ENCODE measurements at places on chromosomes 12 and 14.
A peak's percentile ranks its signal among the peaks of the same experiment; 100 is the strongest.

GRCh38 chr14:65709576-65709975 is 297.0 kb downstream of the FUT8 start:
- DNase-seq = no peak

DNA sequence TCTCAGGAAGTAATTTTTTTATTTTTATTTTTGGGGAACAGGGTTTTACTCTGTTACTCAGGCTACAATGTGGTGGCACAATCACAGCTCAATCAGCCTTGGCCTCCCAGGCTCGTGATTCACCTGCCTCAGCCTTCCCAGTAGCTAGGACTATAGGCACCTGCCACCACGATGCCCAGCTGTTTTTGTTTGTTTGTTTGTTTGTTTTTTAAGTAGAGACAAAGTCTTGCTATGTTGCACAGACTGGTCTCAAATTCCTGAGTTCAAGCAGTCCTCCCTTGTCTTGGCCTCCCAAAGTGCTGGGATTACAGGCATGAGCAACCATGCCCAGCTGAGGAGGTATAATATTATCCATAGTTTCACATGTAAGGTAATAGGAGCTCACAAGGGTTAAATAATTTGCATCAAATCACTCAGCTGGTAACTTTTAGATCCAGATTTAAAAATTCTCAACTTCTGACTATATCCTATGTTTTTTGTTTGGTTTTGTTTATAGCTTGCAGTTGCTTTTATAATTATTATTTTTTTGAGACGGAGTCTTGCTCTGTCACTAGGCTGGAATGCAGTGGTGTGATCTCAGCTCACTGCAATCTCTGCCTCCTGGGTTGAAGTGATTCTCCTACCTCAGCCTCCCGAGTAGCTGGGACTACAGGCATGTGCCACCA is 629.3 kb downstream of the DIO2 start:
- DNase-seq = no peak

GRCh38 chr12:95613021-95613420 is 61.7 kb upstream of the USP44 start:
- no peak for DNase-seq

DNA sequence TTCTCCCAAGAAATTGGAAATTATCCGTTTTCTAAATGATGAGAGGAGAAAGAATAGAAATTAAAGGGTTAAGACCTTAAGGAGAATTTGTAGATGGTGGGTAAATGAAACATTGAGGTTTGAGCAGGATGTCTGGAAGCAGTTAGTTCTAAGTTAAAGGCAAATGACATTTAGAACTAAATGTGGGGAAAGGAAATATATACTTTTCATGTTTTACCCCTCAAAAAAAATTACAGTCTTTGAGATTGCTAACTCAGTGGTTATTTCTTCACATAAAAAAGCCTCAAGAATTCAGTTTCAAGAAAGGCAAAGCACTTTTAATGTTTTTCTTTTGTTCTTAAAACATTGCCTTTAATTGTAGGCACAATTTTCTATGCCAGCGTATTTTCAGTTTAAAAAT is 114.0 kb downstream of the PLEKHA5 start:
- DNase-seq = no peak

- DNase-seq = no peak
These were observed 8.2 kb downstream of the FBXO34 start for GRCh38 chr14:55279384-55279783.

- DNase-seq = no peak
These were observed 80.5 kb downstream of the TESC start for GRCh38 chr12:117018685-117019084.

- DNase-seq = no peak
These were observed 900 bp upstream of the DPF3 start for GRCh38 chr14:72894623-72895378.

- no peak for DNase-seq
These were observed 8.6 kb downstream of the CACNA1C start for GRCh38 chr12:2061402-2061801.

- DNase-seq = no peak
These were observed 22.0 kb downstream of the TTC9 start for GRCh38 chr14:70663707-70664179.

- DNase-seq = no peak
These were observed 56.7 kb downstream of the SRGAP1 start for GRCh38 chr12:63900922-63901793.

DNA sequence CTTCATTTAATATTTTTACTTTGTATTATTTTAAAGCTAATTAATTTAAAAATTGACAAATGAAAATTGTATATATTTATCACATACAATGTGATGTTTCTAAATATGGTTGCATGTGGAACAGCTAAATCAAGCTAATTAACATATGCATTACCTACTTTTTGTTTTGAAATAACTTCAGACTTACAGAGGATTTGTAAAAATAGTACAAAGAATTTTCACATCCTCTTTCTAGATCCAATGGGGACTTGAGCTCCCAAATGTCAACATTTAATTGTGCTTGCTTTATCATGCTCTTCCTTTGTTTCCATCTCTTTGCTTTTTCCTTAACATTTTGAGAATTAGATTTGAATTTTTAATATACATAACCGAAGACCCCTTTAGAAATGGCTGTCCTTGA is 6.6 kb downstream of the DCD start:
- peak; percentile 18 for DNase-seq

- no peak for DNase-seq
These were observed 15.2 kb downstream of the RBM23 start for GRCh38 chr14:22903742-22904087.

- DNase-seq = peak; percentile 50
These were observed 598 bp downstream of the UBE2N start for GRCh38 chr12:93441081-93441616.

DNA sequence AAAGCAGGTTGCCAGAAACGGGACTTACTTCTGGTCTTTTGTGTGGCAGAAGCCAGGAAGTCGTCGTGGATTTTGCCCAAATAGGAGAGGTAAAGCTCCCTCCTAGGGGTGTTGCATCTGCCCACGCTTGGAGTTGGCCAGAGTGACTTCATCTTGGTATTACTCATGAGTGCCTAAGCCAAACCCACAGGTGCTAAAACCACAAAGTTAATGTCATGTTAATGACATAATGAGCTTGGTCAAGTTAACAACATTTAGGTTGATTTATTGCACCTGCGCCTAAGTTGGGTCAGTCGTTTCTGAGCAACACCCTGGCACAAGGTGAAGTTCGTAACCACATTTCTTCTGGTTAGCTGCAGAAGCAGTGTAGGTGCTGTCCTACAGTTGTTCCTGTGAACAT is 225.2 kb downstream of the FUT8 start:
- DNase-seq = no peak

DNA sequence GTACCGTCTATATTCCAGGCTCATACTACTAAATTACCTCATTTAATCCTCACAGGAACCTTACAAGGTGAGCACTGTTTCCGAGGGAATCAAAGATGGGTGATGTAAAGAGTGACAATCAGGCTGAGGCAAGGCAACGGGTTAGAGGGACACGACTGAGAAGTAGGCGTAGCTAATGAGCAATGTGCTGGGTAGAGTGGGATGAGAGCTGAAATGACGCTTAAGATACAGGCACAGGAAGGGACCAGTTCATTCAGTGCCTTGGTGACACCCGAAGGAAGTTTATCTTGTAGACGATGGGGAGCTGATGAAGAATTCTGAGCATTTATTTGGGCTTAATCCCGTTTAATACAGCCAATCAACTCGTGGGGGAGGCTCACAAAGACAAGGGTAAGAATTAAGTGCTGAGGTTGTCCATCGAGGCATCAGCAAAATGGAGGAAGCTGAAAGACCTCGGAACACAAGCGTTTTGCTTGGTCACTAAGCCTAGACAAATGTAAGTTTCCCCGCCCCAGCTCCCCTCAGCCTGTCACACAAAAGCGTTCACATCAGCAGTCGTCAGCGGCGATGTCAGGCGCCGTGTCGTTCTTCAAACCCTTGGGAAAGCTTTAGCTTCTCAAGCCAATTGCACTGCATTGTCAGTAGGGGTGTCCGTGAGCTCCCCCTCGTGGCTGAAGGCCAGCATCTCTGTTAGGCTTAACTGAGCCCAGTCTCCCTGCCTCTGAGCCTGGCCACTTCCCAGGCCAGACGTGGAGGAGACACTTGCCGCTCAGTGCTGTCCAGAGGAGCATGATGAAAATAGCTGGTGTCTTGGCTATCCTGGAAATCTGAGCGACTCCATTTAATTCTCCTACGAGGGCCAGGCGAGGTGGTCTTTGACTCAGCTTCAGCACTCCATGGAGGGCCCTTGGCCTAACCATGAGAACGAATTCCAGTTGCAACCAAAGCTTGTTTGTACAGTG is 288.5 kb upstream of the G2E3 start:
- peak; percentile 74 for DNase-seq

DNA sequence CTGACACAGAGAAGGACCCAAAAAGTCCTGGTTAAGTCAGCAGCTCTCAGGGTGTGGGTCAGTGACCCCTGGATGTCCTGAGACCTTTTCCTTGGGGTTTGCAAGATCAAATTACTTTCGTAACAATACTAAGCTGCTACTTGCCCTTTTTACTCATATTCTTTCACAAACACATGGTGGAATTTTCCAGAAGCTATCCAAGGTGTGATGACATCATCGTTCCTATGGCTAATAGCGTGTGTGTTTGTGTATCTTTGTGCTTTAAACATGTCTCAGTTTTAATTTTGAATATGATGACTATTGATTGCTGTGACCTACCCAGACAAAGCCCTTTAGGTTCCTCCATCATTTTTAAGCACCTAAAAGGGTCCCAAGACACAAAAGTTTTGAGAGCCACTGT is 176.2 kb downstream of the PHETA1 start:
- DNase-seq = peak; percentile 29

DNA sequence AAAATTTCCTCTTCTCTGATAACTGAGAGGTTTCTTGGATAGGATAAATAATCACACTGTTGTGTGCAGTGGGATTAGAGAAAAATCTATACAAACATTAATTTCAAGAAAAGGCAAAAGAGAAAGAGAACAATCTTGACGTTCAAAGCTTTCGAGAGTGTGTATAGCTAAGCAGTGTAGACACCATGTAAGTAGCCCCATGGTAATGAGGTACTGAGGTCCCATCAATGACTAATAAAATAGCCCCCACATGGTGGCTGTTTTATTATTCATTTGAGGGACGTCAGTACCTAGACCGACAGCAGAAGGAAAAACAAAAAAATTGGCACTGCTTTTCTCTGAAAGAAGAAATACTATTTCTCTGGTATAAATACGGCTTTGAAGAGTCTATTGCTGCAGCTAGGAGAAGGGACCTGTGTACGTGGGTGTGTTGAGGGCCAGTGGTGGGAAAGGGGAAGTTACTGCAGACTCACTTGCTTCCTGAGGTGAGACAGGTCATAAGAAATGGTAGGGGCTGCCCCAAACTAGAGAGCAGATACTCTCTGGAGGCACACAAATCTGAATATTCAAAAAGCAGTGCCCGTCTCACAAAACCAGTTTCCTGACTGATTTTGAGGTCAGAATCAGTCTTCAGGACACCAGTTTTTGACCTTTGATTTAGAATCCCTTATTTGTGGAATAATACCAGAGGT is 339.8 kb downstream of the EMP1 start:
- no peak for DNase-seq

DNA sequence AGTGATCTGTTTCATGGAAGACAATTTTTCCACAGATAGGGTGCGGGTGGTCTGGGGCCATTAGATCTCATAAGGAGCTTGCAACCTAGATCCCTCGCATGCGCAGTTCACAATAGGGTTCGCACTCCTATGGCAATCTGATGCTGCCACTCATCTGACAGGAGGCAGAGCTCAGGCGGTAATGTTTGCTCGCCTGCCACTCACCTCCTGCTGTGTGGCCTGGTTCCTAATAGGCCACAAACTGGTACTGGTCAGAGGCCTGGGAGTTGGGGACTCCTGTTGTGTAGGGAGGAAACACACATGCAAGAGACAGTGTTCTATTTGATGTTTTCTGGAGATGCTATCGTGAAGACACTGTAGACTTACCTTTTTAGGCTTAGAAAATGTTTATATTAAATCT is 77.0 kb upstream of the FGD4 start:
- DNase-seq = no peak

DNA sequence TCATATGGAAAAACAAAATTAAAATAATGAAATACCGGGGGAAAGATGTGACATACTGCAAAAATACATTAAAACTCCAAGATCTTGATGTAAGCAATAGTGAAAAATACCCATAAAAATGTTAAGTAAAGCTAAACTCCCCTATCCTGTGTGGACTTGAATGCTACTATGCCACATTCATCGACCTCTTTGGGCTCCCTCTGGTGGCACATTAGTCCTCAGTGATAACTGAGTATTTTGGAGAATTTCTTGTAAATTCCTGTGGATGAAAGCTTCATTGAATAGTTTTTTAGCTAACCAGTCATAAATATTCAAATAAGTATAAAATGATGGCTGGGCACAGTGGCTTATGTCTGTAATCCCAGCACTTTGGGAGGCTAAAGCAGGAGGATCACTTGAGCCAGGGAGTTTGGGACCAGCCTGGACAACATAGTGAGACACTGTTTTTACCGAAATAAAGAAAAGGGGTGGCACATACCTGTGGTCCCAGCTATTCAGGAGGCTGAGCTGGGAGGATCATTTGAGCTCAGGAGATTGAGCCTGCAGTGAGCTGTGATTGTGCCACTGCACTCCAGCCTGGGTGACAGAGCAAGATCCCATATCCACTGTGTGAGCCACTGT is 42.4 kb upstream of the SGPP1 start:
- peak; percentile 67 for DNase-seq
